ENCODE measurements at places on chromosomes 6 and 20.

- DNase-seq: no peak
These were observed 39.4 kb downstream of the HNF4A start for GRCh38 chr20:44394702-44395460.

- DNase-seq: no peak
These were observed 94.4 kb upstream of the SIRPA start for GRCh38 chr20:1800777-1801176.

DNA sequence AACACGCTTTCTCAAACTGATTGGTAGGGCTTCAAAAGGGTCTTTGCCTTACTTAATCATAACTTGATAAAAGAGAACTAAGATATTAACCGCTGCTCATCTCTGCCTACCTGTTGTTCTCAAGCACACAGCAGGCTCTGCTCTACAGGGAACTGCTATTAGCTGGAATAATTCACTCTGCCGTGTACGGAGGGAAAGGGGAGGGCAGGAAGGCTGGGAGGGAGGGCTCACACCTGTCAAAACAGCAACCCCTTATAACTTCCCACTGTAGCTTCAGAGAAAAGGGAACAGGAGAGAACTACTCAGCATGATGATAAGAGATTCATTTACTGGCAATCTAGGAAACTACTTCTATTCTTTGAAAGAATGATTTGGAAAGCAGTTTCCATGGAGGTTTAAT lies 75.1 kb downstream of the ZMYND8 start:
- no peak for DNase-seq

- no peak for DNase-seq
These were observed 1.6 kb upstream of the PRL start for GRCh38 chr6:22298475-22298890.

DNA sequence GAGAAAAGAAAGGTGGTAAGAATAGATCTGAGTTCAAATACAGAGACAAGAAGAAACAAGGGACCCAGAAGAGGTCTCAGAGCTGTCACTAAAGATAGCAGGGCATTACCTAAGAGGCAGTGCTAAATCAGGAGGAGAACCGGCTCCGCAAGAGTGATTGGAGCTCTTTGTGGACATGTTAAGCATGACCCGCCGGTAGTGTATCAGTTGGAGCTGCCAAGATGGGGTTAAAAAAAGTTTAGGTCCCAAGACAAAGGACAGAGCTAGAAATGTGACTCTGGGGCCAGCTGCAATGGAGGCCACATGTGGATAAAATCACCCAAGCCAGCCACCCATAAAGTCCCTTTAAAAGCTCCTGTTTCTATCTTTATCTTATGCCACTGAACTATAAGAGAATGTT lies 93.4 kb downstream of the MBOAT1 start:
- no peak for DNase-seq

DNA sequence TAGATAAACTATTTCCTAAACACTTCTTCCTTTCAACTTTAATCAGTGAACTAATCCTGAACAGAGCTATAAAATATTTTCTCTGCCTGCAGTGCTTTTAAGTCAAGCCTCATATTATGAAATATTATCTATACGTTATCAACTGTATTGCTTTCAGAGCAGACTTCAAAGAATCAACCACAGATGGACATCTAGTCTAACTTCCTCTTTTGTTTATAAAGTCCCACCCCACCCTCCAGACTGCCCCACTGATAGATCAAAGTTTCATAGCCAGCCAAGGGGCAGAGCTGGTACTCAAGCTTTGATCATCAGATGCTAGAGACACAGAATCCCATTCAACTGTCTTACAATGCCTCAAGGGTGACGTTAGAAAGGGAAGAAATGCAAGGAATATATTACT lies 308.3 kb downstream of the LAMA2 start:
- DNase-seq: no peak

DNA sequence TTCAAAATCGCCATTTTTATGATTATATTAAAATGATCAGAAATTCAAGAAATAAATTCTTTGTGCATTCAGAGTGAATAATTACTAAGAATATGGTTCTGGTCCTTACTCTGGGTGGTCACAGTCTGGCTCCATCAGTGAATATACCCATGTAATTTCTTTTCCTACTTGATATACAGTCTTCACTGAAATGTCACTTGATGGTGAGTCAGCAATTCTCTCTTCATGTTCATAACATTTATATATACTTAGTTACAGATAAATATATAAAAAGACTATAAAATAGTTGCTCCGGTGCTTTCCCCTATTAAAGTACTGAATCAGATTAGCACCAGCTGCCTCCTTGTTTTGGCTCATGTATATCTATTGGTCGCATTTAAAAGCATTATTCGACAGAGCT lies 56.4 kb upstream of the MTRF1L start:
- no peak for DNase-seq

- DNase-seq: no peak
These were observed 18.7 kb upstream of the TRPC4AP start for GRCh38 chr20:35111141-35111888.

GRCh38 chr20:19859444-19859843 lies 101.4 kb downstream of the RIN2 start:
- no peak for DNase-seq
